ENCODE measurements at places on chromosomes 7 and 10. TPM values are rescaled to one million over a fixed set of nuclear protein-coding genes. Genes with fewer than 3 reads are reported as not detected.
A peak's percentile ranks its signal among the peaks of the same experiment; 100 is the strongest.

Gene FGL2
- 23.3 TPM for total RNA-seq

- no peak overlapping the region for H3K27ac ChIP-seq
- no peak for DNase-seq
- no peaks in the 10 kb centered on the region for H3K4me1 ChIP-seq
- no peaks in the 10 kb centered on the region for H3K27me3 ChIP-seq
- no peaks in the 10 kb centered on the region for H3K36me3 ChIP-seq
- no peak overlapping the region for H3K4me3 ChIP-seq
Measured at GRCh38 chr10:11036424-11037011, 18.8 kb downstream of the CELF2 start.

DNA sequence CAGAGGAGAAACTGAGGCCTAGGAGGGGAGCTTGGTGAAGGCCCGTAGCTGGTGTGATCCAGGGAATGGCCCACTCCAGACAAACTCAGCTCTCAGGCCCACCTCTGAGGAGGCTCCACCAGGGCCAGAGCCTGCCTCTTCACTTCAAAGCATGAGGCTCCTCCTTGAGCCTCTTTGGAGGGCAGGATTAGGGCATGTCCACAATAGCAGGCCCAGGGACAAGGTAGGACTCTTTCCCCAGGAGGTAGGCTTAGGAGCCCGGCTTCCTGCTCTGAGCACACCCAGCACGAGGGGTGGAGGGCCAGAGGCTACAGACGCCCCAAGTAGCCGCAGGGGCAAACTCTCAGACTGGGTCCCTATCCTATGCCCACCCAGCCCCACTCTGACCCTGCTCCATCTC is 164.6 kb upstream of the ZMIZ1 start:
- no peaks in the 10 kb centered on the region for H3K27me3 ChIP-seq
- DNase-seq, result no peak
- no peak overlapping the region for H3K4me3 ChIP-seq
- H3K4me1 ChIP-seq, result peaks cover 3% of the 10 kb centered on the region
- no peak overlapping the region for H3K27ac ChIP-seq

Gene TRUB1
- total RNA-seq, result 18.0 TPM

- no peaks in the 10 kb centered on the region for H3K27me3 ChIP-seq
- DNase-seq, result no peak
- no peak overlapping the region for H3K4me3 ChIP-seq
- H3K27ac ChIP-seq, result peak overlapping the region; percentile 61
Measured at GRCh38 chr10:19889256-19889655, 73.0 kb downstream of the PLXDC2 start.

- H3K27ac ChIP-seq, result no peak overlapping the region
- DNase-seq, result no peak
- H3K27me3 ChIP-seq, result no peaks in the 10 kb centered on the region
- H3K4me1 ChIP-seq, result no peaks in the 10 kb centered on the region
- H3K36me3 ChIP-seq, result no peaks in the 10 kb centered on the region
Measured at GRCh38 chr10:97234400-97234799, 48.6 kb upstream of the SLIT1 start.

Gene AGR2
- total RNA-seq, result 72.8 TPM

GRCh38 chr7:20128001-20128400 is 89.2 kb downstream of the MACC1 start:
- H3K36me3 ChIP-seq, result no peaks in the 10 kb centered on the region
- no peak overlapping the region for H3K4me3 ChIP-seq
- DNase-seq, result no peak
- H3K27ac ChIP-seq, result no peak overlapping the region
- H3K27me3 ChIP-seq, result no peaks in the 10 kb centered on the region

GRCh38 chr10:90598513-90598912 is 259.3 kb downstream of the HTR7 start:
- no peaks in the 10 kb centered on the region for H3K36me3 ChIP-seq
- no peaks in the 10 kb centered on the region for H3K27me3 ChIP-seq
- no peak overlapping the region for H3K4me3 ChIP-seq
- no peak for DNase-seq
- H3K27ac ChIP-seq, result no peak overlapping the region

Gene C10orf105
- not detected for total RNA-seq

Gene AEBP1
- 85.6 TPM for total RNA-seq

DNA sequence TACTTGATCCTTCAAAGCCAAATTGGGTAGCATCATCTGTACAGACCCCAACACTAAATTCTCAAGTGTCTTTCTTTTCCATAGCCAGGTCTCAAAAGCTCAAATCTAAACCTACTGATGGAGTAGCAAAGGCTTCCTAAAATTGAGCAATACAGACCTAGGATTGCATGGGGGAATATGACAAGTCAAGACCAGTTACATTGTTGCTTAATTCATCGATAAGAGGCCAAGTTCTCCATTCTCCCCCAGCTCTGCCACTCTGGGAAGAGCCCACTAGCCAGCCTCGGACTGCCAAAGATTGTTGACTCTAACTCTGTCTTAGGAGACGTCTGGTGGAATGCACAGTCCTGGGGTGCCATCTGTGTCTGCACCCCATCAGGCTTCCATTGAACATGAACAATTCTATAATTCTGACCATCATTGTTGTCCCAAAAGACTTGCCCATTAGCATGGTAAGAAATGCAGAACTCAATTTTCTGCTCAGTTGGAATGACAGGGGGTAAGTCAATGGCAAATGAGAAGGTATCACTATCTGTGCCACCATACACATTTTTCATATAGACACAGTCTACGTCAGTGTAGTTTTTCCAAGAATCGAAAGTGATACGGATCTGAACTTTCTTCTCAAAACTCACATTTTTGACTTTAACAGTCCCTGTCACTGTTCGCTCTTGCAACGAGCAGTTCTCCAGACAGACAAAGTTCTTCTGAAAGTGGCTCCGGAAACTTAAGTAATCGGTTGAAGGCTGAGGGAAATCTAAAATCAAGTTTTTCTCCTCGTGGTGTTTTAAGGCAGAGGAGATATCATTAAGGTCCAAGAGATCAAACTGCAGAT is 2.9 kb downstream of the PPP1R3C start:
- H3K4me3 ChIP-seq, result no peak overlapping the region
- H3K4me1 ChIP-seq, result no peaks in the 10 kb centered on the region
- DNase-seq, result no peak

DNA sequence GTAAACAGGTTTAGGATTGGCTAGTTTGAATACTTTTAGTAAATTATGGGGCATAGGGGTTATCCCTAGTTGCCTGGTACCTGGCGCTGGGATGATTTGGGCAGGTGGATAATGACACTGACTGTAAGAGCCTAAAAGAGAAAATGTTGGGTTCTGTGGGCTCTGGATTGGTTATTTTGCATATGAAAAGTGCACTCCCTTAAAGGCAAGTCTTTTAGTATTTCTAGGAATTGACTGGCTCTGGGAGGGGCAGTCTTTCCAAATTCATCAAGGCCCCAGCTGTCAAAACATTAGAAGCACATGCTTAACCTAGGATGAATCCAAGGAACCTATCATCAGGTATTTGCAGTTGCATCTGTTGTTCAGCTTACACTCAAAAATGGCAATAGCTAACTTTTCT is 454.6 kb upstream of the SORCS1 start:
- H3K27me3 ChIP-seq, result no peaks in the 10 kb centered on the region
- H3K4me3 ChIP-seq, result no peak overlapping the region
- no peak for DNase-seq
- H3K27ac ChIP-seq, result no peak overlapping the region

- no peaks in the 10 kb centered on the region for H3K27me3 ChIP-seq
- peaks cover 8% of the 10 kb centered on the region for H3K4me1 ChIP-seq
- no peak overlapping the region for H3K4me3 ChIP-seq
- H3K36me3 ChIP-seq, result no peaks in the 10 kb centered on the region
- H3K27ac ChIP-seq, result no peak overlapping the region
Measured at GRCh38 chr7:47366211-47366610, 215.7 kb downstream of the TNS3 start.

Gene NEBL
- 85.2 TPM for total RNA-seq

- no peak overlapping the region for H3K27ac ChIP-seq
- H3K36me3 ChIP-seq, result no peaks in the 10 kb centered on the region
- no peak overlapping the region for H3K4me3 ChIP-seq
- DNase-seq, result no peak
- H3K27me3 ChIP-seq, result no peaks in the 10 kb centered on the region
Measured at GRCh38 chr7:127922656-127923055, 108.6 kb downstream of the LRRC4 start.

Gene TIMM23
- 55.4 TPM for total RNA-seq

Gene PHYHIPL
- under 0.01 TPM for total RNA-seq

DNA sequence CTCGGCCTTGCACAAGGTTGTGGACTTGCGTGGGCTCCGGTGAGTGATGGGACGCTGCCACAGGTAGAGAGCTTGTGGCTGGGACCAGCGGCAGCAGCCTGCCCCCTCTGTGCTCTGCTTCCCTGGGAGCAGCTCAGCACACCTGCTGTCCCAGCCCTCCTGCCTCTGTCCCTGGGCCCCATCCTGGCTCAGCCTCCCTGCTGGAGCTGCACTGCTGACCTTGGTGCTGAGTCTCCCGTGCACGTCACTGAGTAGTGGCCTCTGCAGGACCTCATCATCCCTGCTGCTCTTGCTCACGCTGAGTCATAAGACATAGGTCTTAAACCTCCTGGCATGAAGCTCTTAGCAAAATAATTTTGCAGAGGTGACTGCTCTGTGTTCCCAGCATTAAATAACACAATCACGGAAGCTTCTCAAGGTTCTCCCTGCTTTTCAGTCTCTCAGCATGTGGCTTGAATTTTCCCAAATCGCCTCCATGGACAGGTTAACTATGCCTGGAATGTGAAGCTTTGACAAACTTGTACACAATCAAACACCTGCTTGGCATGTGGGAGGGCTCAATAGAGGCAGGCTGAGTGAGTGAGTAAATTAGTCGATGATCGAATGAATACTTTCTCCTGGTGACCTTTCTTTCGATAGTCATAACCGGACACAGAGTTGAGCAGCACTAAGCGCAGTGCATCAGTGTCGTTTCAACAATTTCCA is 63.8 kb upstream of the NPS start:
- no peaks in the 10 kb centered on the region for H3K36me3 ChIP-seq
- DNase-seq, result no peak
- H3K27ac ChIP-seq, result no peak overlapping the region
- peaks cover 19% of the 10 kb centered on the region for H3K27me3 ChIP-seq
- H3K4me1 ChIP-seq, result no peaks in the 10 kb centered on the region
- no peak overlapping the region for H3K4me3 ChIP-seq

GRCh38 chr10:42304341-42304740 is 334.0 kb downstream of the ZNF33B start:
- no peaks in the 10 kb centered on the region for H3K4me1 ChIP-seq
- no peak for DNase-seq

Gene THSD7A
- total RNA-seq, result 6.9 TPM

GRCh38 chr10:124722798-124723783 is 21.1 kb downstream of the FAM53B start:
- H3K27me3 ChIP-seq, result no peaks in the 10 kb centered on the region
- peak overlapping the region; percentile 41 for H3K27ac ChIP-seq
- H3K4me3 ChIP-seq, result no peak overlapping the region
- no peaks in the 10 kb centered on the region for H3K36me3 ChIP-seq
- H3K4me1 ChIP-seq, result peaks cover under 1% of the 10 kb centered on the region

DNA sequence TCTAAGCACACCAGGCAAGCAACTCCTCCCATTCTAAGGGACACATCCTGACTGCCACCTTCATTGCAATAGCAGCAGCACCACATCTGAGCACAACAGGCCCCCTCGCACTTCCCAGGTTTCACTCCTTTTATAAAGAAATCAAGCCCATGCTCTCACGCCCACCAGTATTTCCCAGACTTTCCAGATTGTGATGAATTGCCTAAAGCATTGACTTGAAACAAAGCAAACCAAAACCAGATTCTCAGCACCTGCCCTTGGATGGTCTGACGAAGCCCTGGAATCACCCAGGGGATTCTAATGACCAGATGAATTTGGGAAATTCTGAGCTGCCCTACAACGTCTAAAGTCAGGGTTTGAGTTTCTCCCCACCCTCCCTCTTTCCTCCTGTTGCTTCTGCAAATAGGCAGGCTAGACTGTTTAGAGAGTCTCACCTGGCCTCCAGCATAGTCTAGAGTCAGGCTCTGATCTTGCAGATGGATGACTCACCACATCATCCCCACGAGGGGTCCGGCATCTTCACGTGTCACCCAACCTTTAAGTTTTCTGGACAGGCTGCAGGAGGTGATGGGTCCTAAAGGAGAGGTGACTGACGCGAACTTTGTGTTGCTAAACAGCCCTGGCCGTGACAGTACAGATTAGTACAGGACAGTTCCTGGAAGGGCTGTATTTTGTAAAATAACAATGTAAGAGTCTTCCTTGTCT is 198.0 kb downstream of the SKIDA1 start:
- H3K4me3 ChIP-seq, result no peak overlapping the region
- no peaks in the 10 kb centered on the region for H3K4me1 ChIP-seq

Gene FBXL13
- 1.1 TPM for total RNA-seq

DNA sequence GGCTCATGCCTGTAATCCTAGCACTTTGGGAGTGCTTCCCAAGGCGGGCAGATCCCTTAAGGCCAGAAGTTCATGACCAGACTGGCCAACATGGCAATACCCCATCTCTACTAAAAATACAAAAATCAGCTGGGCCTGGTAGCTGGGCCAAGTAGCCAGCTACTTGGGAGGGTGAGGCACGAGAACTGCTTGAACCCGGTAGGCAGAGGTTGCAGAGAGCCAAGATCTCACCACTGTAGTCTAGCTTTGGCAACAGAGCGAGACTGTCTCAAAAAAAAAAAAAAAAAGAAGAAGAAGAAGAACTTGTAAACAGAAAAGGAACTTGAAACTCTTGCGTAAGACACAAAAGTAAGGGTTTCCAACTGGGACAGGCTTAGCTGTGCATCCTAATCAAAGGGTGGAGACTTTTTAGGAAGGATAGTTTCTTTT is 5.6 kb upstream of the IFIT2 start:
- peak overlapping the region; percentile 76 for H3K27ac ChIP-seq
- DNase-seq, result no peak
- H3K36me3 ChIP-seq, result no peaks in the 10 kb centered on the region

DNA sequence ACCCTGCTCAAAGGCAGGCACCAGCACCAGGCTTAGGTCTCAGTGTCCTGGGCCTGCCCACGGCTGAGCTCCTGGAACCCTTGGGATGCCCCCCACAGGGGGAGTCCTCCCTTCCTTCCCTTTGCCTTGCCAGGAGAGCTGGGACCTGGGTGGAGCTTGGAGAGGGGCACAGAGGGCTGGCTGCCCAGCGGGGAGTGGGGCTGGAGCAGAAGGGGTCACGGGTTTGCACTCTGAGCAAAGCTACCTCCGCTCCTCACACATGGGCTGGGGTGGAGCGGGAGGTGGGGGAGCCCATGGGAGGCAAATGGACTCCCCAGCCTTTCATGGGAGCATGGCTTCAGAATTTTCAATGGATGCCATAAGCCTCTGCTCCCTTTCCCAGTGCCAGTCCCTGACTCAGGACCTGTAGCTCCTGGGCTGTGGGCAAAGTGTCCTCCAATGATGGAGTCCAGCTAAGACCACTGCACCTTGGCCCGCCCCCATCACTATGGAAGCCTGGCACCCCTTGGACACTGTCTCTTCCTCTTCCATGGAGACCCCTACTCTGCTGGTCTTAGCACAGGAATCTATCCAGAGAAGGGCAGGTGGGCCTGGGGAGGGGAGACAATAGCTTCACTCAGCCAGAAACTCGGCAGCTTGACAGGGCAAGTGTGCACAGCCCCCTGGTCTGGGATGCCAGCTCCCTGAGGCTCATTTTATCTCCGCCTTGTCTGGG is 39.9 kb downstream of the LDB3 start:
- H3K4me1 ChIP-seq, result no peaks in the 10 kb centered on the region
- H3K36me3 ChIP-seq, result no peaks in the 10 kb centered on the region
- H3K27ac ChIP-seq, result no peak overlapping the region

- no peaks in the 10 kb centered on the region for H3K4me1 ChIP-seq
- no peaks in the 10 kb centered on the region for H3K27me3 ChIP-seq
- no peak overlapping the region for H3K4me3 ChIP-seq
- no peak overlapping the region for H3K27ac ChIP-seq
- no peaks in the 10 kb centered on the region for H3K36me3 ChIP-seq
- DNase-seq, result no peak
Measured at GRCh38 chr10:28774051-28774995, 97.0 kb downstream of the BAMBI start.

- H3K27ac ChIP-seq, result no peak overlapping the region
- DNase-seq, result no peak
- H3K4me1 ChIP-seq, result no peaks in the 10 kb centered on the region
Measured at GRCh38 chr10:113426181-113426877, 126.5 kb upstream of the HABP2 start.
